NCI-H1417 treated with DMSO at 0.1 percent for 48 hours (cell line): ENCODE measurements at places on chromosomes 1 and 21.

GRCh38 chr1:155277902-155278688, 832 bp downstream of the HCN3 start:
- DNase-seq, result no peak

DNA sequence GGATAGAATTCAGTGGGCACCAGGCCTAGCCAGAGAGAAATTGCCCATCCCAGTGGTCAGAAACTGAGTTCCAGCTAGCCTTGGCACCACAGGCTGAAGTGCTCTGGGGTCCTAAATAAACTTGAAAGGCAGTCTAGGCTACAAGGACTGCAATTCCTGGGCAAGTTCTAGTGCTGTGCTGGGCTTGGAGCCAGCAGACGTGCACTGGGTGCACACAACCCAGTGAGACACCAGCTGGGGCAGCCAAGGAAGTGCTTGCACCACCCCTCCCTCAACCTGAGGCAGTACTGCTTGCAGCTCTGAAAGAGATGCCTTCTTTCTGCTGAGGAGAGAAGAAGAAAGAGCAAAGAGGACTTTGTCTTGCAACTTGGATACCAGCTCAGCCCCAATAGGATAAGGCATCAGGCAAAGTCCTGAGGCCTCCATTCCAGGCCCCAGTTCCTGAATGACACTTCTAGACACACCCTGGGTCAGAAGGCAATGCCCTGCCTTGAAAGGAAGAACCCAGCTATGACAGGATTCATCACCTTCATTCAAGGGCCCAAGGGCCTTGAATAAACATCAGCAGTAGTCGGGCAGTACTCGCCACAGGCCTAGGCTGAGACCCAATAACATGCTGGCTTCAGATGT, 55.1 kb downstream of the OVGP1 start:
- no peak for DNase-seq

GRCh38 chr1:25066256-25066655, 136.2 kb upstream of the RUNX3 start:
- DNase-seq, result no peak

DNA sequence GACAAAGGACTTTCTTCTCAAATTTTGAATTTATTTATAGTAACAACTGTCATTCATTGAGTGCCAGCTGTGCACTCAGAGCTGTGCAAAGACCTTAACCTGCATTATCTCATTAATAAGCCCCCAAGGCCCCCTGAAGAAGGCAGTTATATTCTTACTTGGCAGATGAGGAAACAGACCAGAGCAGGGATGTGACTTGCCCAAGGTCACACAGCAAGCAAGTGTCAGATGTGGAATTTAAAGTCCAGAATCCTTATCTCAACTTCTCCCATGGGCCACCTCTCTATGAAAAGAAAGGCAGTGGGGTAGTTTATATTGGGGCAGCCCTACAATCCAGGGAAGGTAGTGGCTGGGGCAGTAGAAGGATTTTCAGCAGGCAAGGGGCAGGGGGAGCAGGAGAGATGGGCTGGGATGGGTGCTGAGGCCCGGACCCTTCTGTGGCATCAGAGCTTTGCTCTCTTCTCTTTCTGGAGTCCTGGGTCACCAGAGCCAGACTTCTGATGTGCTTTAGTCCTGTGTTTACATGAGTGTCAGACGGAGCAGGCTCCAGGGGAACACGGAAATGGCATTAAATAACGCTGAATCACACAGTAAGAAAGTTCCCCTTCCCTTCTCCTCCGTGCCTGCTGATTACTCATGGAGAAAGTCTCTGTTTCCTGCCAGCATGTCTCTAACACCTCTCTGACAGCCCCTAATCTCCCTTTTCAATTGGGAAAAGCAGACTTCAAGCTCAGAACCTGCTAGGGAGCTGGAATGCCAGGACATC, 39.5 kb downstream of the EPHB2 start:
- DNase-seq, result no peak

DNA sequence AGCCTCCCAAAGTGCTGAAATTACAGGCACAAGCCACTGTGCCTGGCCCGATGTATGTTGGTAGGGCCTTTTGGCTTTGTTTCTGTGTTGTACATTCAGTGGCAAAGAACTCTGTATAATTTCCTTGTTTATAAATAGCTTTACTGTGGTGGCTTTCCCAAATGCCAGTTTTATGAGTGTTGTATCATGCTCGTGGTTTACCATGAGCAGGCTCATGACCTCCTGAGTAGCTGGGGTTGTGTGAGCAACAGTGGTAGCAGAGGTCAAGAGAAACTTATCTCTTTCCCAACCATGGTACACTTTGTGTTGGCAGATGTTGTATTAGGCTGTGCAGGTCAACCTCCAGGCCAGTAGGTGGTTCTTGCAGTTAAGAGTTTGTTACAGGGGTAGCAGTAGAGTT, 420.4 kb upstream of the BEND5 start:
- no peak for DNase-seq

DNA sequence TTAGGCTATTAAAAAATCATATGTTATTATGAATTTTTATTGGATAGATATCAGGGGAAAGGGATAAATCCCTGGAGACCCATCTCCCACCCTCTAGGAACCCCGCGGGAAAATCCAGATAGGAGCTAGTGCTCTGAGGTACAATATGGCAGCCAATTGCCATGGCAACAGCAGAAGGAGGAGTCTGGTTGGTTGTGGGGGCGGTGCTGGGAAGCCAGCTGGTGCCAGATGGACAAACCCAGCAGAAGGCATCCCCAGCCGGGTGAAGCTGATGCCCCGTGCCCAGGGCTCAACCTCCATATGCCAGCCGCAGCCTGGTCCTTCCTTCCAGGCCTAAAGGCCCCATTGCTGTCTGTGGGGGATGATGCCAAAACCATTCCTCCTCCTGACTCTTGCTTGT, 38.3 kb downstream of the RHBG start:
- no peak for DNase-seq

DNA sequence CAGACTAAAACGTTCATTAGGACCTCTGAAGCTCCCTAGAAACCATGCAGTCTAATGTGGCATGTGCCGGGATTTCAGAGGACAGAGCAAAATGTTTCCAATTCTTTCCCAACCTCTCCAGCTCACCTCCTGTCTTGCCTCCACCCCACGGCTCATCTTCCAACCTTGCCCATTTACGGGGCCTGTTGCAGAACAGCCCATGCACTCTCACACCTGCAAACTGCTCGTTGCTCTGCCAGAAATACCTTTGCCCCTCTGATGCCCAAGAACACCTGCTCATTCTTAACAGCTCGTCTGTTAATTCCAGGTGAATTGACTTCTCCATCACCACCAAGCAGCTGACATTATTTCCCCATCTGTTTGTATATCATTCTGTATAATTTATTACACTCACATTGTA, 53.9 kb upstream of the LBR start:
- DNase-seq, result peak; percentile 79

- DNase-seq, result no peak
Measured at GRCh38 chr1:180027949-180028445, 73.4 kb downstream of the CEP350 start.

DNA sequence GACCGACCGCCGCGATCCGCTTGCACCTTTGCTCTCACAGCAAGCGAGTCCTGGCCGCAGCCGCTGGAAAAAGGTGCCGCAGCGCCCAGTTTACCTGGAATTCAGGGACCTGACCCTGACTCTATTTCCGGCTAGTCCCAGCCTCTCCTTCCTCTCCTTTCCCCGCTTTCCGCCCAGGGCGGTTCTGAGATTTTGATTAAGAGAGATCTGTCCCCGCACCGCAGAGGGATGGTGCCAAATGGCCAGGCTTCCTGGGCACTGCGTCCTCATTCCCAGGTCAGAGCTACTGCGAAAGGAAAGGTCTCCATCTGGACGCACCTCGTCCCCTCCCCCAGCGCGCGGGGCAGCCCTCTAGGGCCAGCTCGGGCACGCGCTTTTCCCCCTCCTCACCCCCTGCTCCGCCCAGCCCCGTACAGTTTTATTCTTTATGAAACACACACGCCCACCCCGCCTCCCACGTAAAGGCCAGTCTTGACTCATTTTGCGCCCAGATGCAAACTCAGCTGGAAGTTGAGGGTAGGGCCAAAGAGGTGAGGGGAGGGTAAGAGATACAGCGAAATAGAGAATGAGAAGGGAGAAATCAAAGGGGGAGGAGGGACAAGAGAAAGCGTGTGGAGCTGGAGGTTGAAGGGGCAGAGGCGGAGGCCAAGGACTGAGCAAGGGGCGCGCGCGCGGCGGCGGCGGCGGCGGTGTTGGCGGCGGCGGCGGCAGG, 411.8 kb upstream of the ESRRG start:
- DNase-seq, result no peak

- DNase-seq, result no peak
Measured at GRCh38 chr1:11488966-11489625, 10.1 kb downstream of the DISP3 start.
